ENCODE measurements at places on chromosomes 3 and 15.
A peak's percentile ranks its signal among the peaks of the same experiment; 100 is the strongest.

- DNase-seq: peak; percentile 70
These were observed 12.7 kb downstream of the ATP10A start for GRCh38 chr15:25850154-25851111.

DNA sequence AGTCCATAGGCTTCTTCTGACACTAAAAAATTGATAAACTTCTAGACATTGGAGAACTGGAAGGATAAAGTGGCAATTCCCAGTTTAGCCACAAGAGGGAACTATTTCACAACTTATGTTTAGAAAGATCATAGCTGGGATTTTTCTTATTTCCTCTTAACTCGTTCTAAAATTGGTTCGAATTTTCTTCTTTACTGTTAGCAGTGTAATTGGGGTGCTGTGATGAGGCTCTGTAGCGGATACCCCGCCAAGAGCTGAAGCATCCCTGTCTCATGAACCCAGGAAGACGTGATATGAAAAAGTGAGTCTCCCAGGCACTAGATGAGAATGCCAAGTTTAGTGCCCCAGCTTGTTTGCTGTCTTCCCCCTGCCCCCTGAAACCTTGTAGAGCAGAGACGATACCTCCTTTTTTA lies 85.1 kb downstream of the PDCD6IP start:
- DNase-seq: peak; percentile 47

- DNase-seq: no peak
These were observed 14.8 kb upstream of the LIPC start for GRCh38 chr15:58416963-58417362.

- no peak for DNase-seq
These were observed 25.6 kb upstream of the LARS2 start for GRCh38 chr3:45362758-45363157.

DNA sequence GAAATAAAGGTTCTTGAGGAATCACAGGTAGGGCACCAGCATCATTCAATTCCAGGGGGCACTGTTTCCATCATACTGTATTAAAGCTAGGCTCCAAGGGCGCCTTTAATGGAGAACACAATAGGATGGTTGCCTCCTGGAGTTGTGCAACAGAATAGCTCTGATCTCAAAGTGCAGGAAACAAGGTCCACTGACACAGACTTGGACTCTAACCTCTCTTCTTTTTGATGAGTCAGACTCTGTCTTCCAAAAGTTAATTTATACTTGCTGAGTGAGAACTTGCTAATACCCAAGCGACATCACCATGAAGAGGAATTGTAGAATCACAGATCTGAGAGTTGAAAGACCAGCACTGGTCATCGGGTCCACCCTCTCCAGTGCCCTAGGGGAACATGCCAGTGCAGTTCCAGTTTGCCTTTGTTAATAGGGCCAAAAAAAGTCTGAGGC lies 94.4 kb upstream of the PHLDB2 start:
- DNase-seq: no peak

DNA sequence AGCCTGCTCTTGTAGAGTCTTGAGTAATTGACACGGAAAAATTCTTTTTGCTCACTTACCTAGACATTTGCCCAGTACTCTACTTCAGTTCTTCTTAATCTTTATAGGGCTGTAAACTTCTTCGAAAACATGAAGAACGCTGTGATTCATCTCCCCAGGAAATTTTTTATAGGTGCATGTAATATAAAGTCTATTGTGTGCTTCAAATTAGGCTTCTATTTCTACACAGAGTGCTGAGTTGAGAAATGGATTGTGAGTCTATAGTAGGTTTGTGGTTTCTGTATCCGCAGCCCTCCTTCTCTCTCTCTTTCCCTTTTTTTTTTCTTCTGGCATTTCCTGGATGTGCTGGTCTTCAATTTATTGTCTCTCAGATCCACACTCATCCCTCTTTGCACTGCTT lies 183.3 kb upstream of the DCBLD2 start:
- DNase-seq: no peak

DNA sequence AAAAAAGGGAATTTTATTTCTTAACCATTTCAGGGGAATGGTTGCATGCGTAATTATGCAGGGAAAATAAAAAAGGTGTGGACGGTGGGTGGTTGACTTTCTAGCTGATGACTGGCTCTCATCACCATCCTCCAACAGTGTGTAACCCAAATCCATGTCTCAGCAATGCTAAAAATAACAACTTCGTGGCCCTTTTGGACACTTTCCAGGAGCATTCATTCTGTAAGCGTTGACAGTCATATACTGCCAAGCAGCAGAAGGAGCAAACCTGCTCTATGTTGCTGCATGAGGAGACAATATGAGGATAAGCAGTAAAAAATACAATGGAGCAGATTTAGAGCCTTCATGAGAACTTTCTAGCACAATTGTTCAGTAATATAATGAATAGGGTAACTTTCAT lies 189.1 kb downstream of the ANXA2 start:
- no peak for DNase-seq

DNA sequence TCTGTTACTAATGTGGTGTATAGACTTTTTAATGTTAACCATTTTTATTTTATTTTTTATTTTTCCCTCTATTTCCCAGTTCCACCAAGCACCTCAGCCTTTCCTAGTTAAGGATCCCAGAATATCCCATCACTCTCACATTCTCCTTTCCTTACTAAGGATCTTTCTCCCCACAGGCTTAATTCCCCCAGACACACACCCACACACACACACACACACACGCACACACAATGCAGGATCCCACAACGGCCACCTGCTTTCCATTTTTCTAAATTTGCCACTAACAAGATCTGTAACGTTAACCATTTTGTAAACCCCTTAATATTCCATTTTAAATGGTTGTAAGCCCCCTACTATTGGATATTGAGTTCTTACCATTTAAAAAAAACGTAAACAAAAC lies 404.1 kb downstream of the ZIC1 start:
- DNase-seq: no peak

GRCh38 chr3:167507954-167508353 lies 34.1 kb upstream of the SERPINI2 start:
- DNase-seq: no peak

DNA sequence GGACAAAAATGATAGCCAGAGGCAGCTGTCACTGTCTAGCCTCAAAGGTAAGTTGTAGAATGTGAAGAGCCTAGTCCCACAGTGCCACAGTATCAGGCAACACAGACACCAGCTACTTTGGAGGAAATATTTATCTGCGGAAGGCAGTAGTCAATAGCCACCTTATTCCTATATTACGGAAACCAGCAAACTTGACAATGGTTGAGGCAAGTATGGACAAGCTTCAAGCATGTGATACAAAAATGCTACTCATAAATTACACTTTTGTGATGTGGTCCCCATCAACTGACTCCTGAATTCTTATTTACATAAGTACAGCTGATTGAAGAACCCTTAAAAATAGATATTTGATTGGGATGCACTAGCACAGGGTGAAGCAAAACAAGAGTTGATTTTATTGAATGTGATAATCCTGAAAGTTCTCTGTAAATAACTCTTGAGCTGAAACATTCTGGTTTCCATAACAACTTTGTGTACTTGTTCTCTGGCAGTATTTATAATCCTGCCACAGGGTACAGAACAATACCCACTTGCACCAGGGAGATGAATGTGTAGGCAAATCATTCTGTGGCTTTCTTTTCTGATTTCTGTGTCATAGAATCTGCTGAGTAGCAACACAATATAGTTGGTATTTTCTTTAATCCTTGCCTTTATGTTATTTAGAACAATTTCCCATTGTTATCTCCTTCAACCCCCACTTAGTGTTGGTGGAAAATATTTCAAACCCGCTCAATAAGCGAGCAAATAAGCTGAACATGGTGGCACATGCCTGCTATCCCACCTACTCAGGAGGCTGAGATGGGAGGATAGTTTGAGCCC lies at the start of gene ANKUB1:
Gene ANKUB1, minus strand, starts transcription at position 103 of the 819 bp plus-strand sequence. CDS start 188 bp downstream, outside the sequence.
- DNase-seq: no peak
